T-helper 1 cell (primary cell): ENCODE measurements at places on chromosomes 12 and 14.

- no peak for DNase-seq
Measured at GRCh38 chr12:1915082-1915968, 3.1 kb downstream of the CACNA2D4 start.

DNA sequence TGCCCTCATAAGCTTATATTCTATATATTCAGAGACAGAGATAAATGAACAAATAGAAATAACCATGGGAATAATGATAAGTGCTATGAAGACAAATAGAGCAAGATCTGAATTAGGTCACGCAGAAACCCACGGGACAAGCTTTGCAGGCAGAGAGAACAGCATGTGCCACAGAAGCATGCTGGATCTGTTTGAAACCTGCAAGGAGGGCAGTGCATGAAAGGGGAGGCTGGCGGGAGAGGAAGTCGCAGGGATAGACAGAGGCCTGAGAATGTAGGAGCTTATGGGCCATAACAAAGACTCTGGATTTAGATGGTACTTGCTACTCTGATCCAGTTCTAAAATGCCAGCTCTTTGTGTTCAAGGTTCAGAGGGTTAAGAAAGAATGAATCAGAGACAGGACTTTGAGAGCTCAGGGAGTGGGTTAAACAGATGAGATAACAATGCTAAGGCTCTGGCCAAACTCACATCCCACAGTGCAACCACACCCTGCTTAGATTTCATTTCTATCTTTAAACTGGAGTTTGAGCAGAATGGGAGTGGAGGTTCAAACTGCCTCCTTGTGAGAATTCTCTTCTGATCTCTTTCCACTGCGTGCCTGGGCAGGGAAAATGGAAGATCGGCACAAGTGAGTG is 49.2 kb upstream of the PPP1R12A start:
- no peak for DNase-seq

- no peak for DNase-seq
Measured at GRCh38 chr14:23358042-23358441, 5.4 kb upstream of the SLC22A17 start.

DNA sequence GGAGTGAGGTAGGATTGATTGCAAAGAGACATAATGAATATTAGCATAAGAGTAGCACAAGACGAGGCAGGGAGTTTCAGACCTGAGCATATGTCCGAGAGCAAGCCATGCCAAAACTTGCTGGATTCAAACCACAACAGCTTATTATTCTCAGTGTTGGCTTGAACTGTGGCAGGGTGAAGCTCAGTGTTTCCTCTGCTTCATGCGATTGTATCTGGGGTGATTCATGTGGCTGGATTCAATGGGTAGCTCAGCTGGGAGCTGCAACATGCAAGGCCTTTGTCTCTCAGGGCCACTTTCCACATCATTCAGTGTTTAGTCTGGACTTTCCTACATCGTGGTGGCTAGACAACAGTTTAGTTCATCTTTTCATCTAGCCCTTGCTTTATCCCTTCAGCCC is 22.1 kb upstream of the E2F7 start:
- DNase-seq = no peak

- no peak for DNase-seq
Measured at GRCh38 chr12:76588881-76589565, 29.5 kb upstream of the OSBPL8 start.

GRCh38 chr12:83893101-83893500 is 1019.5 kb downstream of the SLC6A15 start:
- DNase-seq = no peak

GRCh38 chr14:34369648-34370030 is 92.4 kb downstream of the SPTSSA start:
- no peak for DNase-seq

DNA sequence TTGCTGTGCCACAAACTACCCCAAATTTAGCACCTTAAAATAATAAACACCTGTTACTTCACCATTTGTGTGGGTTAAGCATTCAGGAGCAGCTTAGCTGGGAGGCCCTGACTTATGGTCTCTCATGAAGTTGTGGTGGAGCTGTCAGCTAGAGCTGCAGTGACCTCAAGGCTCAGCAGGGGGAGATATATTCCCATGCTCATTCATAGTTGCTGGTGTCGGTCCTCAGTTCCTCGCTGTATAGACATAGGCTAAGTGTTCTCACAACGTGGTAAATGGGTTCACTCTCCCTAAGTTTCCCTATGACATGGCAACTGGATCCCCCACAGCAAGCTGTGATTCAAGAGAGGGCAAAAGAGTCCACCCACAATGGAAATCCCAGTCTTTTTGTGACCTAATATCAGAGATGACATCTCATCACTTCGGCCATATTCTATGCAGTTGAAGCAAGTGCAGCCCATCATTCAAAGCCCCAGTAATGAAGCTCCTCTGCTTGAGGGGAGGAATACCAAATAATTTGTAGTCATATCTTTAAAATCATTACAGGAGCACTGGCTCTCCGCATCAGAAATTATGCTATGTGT is 41.1 kb downstream of the PRB3 start:
- DNase-seq = no peak

DNA sequence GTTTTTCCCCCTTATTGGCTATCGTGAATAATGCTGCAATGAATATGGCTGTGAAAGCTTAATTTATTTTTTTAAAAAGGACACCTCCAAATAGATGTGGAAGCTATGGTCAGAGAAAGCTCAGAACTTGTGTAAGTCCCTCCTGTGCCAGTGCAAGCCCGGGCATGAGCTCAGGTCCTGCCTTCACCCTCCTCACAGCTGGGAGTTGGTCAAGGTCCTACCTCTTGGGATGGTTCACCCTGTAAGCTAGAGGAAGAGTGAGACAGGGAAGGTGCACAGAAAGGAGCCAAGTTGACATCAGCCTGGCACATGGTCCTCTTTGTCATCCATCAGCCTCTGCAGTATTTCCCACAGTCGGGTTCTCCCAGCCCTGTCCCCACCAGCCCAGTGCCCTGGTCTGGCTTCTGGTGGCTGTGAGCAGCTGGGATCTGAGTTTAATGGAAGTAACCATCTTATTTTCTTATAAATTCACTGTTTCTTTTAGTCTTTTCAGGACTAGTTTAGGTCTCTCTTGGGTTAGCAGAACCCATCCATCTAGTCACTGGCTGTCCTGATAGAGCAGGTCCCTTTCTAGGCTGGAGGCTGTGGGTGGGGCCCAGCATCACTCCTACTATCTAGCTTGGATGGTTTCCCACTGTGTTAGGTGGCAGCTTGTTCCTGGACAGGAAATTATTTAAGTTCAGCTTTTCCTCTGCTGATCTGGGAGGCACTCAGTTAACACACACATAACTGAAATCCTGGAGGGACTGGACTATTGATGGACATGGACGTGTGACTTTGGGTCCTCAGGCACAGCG is 11.8 kb upstream of the PLEKHG3 start:
- DNase-seq = no peak

DNA sequence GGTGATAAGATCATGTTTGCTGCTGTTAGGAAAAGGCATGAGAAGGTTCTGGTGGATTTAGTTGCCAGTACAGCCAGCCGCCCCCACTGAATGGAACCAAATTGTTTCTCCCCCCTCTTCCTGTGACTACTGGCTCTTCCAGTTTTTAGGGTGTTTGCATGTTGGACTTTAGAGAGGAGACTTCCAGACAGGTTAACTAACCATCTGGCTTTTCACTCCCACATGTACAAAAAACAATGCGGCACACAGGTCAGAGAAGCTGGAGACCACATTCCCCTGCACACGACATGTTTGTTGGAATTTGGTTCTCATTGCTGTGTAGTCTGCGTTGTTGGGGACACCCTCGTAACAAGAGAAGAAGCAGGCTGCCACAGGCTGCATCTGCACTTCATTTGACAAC is 103.9 kb upstream of the TMEM132C start:
- no peak for DNase-seq

- no peak for DNase-seq
Measured at GRCh38 chr12:9273276-9273675, 65.1 kb upstream of the PZP start.

DNA sequence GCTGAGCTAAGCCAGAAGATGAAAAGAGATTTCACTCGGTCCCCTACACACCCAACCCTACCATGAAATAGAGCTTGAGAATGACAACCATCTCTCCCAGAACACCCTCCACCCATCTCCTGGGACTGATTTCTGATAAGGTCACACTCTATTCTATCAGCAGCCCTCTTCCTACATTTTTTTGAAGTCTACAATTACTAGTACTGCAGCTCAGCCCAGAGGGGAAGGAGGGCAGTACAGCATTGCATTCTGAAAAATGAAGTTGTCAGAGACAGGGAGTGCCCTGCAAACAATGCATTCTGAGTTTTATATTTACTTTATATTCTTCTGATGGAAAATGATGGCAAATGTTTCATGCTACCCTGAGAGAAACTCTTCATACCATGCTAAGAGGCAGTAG is 318.5 kb downstream of the BCAT1 start:
- no peak for DNase-seq

DNA sequence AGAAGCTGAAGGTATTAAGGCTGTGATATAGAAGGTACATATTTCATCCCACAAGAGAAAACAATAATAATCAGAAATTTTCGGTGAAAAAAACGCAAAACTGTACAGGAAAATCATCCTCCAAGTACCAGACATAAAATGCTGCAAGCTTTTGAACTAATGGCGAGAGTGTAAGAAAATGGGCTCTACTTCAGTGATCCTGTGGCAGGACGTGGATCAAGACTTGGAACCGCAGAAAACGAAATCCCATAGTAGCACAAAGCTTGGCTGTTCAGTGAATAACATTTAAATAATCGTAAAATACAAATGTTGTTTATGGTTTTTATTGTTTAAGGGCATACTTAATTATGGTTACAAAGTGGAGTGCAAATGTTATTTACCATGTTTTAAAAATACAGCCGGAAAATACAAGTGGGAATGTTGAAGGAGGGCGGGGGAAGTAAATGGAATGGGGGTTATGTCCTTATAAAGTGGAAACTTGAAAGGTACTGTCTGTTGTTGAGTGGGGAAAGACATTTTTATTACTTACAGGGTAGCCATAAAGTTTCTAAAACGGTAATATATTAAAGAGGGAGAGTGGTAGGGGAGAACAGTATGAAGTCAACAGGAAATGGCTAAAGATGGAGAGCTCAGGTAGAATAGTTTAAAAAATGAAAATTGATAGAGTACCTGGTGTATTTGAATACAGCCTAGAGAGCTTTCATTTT is 1.1 kb downstream of the SMIM10L1 start:
- no peak for DNase-seq

GRCh38 chr14:74660167-74660566 is 48.1 kb upstream of the LTBP2 start:
- no peak for DNase-seq

- no peak for DNase-seq
Measured at GRCh38 chr14:53963320-53964227, 6.9 kb upstream of the BMP4 start.

- no peak for DNase-seq
Measured at GRCh38 chr12:23335593-23335992, 613.9 kb downstream of the SOX5 start.

- DNase-seq = no peak
Measured at GRCh38 chr14:46063872-46064271, 587.7 kb downstream of the RPL10L start.

DNA sequence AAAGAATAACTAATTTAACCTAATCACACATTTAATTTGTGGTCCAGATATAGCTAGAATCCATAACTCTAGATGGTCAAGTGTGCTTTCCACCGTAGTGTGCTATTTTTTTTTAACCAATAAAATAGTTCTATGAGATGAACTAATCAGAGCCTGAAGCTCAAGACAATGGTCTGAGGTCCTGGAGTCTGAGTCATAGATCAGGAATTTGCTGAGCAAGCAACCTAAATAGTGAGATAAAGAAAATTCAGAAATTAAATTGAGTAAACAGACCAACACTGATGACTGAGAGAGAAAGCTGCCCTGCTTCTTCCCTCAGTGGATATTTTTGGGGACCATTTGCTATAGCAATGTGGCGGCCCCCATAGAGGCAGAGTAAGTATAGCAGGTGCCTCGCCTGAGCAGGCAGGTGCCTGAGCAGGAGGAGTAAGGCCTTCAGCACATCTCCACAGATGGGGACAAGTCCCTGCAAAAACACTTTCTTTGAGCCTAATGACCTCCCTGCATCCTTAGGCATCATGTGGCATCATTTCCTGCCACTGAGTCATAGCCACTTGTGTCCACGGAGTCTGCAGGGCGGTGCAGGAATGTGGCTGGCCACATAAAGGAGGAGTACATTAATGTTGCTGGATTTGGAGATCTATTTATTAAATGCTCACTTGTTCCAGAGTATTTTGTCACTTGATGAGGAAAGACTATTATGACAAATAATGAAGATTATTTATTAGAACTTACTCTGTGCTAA is 13.9 kb upstream of the CLEC4E start:
- no peak for DNase-seq

DNA sequence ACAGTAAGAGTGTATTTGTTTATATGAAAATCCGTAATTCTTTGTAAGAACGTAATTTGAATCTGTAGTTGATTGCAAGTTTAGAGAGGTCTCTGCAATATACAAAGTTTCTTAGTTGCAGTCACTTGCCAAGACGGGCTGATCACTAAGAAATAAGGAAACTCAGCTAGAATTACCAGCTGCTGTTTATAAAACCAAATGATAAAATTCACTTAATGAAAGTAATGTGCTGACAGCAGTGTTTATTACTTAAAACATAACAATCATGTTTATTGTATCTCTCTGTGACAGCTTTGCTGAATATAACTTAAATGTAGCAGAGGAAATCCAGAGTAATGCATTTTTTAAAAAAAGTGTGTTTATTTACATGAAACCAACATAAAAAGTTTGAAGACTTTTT is 31.2 kb downstream of the SRGAP1 start:
- no peak for DNase-seq

DNA sequence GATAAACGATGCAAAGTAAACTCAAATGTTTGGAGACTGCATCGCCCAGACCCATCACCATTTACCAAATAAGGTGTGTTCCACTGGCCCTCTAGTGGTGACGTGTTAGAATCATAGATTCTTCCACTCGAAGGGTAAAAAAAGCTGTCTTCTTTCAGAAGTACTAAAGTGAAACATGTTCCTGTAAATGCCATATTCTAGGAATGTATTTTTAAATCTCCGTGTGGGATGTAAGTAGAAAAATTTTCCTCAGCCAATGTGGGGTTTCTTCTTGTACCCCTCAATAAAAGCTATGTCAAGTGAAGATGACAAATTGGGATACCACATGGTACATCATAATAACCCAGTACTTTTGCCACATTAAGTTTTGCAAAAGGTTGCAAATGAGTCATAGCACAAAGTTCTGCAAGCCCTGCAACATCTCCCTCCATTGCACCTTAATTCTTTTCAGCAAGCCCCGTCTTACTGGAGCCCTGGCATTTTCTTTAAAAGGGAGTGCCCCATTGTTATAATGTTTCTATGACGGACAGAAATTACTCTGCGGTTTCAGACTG is 100.8 kb downstream of the CCER1 start:
- DNase-seq = peak; percentile 5

GRCh38 chr12:132686825-132687210 is 324 bp downstream of the POLE start:
- peak; percentile 23 for DNase-seq
